ENCODE measurements at places on chromosomes 1 and 21. TPM values are rescaled to one million over a fixed set of nuclear protein-coding genes. Genes with fewer than 3 reads are reported as not detected.

- no peak for DNase-seq
- H3K27ac ChIP-seq, result no peak overlapping the region
- peaks cover 46% of the 10 kb centered on the region for H3K36me3 ChIP-seq
- H3K4me1 ChIP-seq, result no peaks in the 10 kb centered on the region
Measured at GRCh38 chr21:25584833-25585676, 22.2 kb downstream of the MRPL39 start.

GRCh38 chr1:163672976-163673758 lies 351.4 kb downstream of the NUF2 start:
- DNase-seq, result no peak
- no peaks in the 10 kb centered on the region for H3K4me1 ChIP-seq
- no peaks in the 10 kb centered on the region for H3K27me3 ChIP-seq
- no peaks in the 10 kb centered on the region for H3K36me3 ChIP-seq
- H3K27ac ChIP-seq, result no peak overlapping the region
- H3K4me3 ChIP-seq, result no peak overlapping the region

PCP4 gene
- 15.8 TPM for total RNA-seq

LGR6 gene
- total RNA-seq, result not detected
